Sciatic nerve (tissue), 2 donors: ENCODE measurements at places on chromosomes 12 and 14.

GRCh38 chr12:116366456-116366776 is 88.9 kb upstream of the MED13L start:
- DNase-seq, result no peak

DNA sequence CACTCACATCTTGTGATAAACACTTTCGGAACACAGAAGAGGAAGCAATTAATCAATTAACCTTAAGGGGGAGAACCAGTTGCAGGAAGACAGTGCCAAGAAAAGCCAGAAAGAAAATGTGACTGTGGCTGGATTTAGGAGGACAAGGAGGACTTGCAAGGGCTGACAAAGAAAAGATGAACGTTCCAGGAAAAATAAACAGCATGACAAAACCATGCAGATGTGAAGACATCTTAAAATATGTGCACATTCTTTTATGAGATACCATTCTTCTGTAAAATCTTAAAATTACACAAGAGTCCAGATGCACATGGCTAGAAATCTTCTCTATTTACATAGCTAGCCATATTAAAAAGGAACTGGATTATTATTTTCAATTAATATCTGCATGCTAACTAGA is 33.4 kb downstream of the KITLG start:
- DNase-seq, result no peak

DNA sequence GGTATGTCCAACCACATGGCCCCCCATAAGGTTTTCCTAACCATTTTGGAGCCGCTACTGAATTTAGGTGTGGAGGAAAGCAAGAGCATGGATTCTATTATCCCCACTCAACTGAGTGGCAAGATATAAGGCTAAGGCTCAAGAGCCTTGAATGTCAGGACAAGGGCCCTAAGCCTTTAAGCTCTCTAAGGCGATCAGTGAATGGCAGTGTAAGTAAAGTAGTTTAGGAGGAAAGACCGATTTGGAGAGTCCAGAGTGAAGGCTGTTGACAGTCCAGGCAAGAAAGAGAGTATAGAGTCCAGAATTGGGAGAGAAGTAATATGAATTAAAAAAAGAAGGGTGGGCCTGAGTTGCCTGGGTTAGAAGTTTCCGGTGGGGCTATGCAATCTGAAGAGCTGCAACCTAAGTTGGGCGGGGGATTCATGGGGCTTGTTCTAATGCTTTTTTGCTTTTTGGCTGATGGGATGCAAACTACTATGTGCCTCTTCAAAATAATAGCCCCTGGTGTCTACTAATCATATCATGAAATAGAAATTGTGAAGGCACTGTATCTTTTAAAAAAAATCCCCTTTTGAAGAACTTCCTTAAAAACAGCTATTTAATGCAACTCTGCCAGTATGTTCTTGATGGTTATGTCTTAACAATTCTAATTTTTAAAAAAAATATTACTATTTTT is at the start of gene SPIC:
Gene SPIC, plus strand, starts transcription at position 626 of the 676 bp plus-strand sequence. CDS start 1,569 bp downstream, outside the sequence.
- no peak for DNase-seq

DNA sequence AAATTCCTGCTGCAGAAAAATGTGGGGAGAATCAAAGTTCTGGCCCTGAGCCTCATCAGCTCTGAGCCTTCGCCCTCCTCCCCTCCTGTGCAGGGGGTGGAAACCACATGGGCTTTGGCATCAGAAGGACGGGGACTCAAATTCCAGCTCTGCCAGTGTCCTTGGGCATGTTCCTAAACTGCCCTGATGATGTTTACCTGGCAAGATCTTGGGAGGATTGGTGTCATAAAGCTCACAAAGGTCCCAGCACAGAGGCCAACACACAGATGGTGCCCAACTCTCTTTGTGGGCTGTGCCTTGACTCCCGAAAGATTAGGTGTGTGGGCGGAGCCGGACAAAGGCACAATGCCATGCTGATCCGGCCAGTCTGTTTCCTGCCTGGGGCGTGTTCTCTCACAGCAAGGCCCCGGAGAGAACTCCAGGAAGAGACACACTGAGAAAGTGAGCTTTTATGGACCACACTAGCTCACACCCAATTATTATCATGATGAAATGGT is 20.5 kb upstream of the CLMN start:
- DNase-seq, result no peak
